ENCODE measurements at places on chromosomes 4 and X.

DNA sequence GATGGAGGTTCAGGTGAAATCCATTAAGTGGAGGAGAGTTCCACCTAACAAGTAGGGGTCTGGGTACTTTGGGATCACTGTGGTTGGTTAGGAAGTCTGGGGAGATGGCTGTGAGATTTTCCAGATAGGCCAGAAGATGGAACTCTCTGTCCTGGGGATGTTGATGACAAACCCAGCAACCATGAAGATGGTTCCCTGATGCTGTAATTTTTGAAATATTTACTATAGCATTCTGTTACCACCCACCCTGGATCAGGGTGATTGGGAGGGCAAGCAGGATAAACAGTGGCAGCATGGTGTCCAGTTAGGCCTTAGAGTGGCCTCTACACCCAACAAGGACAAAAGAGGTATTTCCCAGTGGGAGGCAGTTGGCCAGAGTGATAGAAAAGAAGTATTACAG, 15.9 kb upstream of the NELFA start:
- DNase-seq, result no peak

DNA sequence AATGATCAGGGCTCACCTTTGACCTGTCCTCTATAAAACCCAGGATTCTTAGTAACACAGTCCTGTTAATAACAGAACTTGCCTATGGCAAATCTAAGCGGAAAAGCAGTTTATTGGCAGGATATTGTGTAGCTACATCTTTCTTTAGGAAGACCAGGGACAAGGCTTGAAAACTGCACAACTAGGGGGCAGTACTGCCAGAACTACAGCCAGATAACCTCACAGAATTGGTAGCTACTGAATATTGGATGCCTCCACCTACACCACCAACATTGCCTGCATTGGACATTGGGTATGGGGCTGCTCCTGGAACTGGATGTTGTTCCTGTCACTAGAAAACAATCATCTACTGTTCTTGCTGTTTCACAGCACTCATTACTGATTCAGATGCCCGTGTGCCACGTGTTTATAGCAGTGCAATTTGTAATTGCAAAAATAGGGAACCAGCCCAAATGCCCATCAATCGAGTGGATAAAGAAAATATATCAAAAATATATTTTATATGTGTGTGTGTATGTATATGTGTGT, 47.4 kb downstream of the REPS2 start:
- DNase-seq, result no peak

DNA sequence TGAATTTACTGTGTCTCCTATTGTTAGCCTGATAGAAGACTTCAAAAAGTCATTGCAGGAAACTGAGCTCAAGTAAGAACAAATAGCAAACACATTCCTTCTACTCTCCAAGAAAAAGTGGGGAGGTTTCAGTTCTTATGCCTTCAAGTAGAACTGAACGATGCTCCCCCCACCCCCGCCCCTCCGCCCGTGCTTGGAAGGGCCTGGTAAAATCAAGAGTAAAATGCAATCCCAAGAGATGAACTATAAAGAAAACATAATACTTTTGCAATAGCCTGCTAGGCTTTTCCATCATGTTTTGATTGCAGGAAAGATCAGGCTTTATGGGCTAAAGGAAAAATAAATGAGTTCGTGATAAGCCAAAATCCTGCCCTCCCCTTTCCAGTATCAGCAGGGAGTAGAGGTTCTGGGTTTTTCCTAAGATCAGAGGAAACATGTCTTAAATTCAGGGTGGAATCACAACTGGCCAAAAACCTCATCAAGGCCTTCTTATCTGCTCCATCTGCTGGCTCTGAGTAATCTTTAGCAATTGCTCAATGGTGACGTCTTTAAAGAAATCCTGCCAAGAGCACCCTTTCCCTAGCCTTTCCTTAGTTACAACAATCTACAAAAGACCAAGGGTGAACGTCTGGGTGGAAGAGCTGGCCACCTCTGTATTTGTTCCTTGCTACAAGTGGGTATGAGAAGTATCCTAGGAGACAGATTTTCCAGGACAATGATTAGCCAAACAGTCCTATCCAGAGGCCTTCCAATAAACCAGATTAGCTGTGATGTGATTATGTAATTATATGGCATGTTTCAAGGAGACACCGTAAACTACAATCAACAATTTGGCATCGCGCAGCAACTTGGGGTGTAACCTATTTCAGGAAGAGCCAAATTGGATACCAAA, 66.3 kb upstream of the FAM9C start:
- DNase-seq, result no peak

DNA sequence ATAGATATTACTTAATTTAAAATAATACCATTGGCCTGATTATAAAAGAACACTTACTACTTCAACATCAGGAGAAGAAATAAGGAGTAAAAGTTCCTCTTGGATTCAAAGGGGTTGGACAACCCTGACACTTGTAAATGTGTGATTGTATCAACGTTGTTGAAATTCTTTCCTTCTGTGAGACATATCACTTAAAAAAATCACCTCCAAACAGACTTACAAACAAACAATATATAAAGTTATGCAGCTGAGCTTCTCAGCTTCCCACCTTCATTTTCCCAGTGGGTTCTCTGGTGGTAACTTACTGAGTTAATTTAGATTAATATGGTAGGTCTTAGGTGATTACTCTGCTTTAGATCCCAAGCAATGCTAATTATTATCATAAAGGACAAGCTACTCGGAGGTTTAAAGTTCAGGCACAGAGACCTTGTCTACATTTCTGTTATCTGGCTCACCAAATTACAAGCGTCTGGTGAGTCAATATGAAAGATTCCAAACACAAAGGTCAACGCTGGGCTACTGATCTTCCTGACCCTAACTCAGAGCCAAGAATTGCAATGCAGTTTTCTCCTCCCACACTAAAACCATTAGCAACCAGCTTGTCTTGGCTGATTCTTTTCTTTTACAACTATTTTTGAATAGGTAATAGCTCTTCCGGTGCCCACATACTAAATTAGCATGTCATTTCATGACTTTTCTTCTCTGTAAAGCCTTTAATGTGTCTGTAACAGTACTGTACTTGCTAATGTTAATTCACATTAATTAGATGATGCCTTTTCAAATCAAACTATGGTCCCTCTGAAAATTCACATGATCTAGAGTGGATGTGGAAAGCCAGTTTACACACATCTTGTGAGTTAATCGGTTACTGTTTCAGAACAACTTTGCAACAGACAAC, 157.6 kb downstream of the RASL11B start:
- no peak for DNase-seq
